ENCODE measurements at places on chromosomes 3 and 15.

GRCh38 chr15:39267685-39268084, 313.2 kb upstream of the THBS1 start:
- DNase-seq = no peak

- DNase-seq = no peak
Measured at GRCh38 chr3:55842204-55842603, 355.1 kb upstream of the WNT5A start.

DNA sequence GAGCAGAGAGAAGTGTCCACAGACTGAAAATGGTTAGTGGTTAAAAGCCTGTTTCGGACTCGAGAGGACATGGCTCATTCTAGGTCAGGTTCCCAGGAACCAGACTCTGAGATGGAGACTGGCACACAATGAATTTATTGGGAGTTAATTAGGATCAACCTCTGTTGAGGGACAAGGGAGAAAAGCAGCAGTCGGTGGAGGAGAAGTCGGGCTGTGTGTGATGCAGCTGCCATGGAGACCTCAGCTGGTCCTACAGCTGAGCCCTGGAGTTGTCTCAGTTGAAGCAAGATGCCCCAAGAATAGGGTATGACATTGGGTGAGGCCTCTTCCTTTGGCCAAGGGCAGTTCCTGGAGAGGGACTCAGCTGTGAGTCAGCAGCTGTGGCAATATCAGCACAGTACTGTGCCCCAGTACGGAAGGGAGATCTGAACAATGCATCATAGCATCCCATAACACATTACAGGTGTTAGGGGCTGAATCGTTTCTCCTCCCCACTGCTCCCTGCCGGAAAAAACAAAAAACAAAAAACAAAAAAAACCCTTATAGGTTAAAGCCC, 105.4 kb downstream of the ABHD5 start:
- no peak for DNase-seq

DNA sequence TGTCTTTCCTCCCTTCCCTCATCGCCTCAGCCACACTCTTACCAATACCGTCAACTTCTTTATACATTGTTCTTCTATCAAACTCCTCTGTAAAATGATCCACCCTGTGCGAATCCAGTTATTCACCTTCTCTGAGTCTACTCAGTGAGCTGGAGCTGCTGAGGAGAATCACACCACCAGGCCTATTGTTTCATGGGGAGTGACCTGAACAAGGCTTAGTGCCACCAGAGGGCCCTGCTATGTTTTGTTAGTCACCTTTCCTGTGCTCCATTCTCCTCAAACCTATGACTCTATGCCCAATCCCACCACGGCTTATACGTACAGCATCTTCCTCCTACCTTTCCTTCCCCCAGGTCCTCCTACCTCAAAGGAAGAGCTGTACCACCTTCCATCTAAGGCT, 50.4 kb upstream of the MED12L start:
- DNase-seq = no peak

- DNase-seq = no peak
Measured at GRCh38 chr3:49906073-49906743, 2.5 kb upstream of the MST1R start.
